SJCRH30 (cell line): ENCODE measurements at places on chromosomes 4 and X.

DNA sequence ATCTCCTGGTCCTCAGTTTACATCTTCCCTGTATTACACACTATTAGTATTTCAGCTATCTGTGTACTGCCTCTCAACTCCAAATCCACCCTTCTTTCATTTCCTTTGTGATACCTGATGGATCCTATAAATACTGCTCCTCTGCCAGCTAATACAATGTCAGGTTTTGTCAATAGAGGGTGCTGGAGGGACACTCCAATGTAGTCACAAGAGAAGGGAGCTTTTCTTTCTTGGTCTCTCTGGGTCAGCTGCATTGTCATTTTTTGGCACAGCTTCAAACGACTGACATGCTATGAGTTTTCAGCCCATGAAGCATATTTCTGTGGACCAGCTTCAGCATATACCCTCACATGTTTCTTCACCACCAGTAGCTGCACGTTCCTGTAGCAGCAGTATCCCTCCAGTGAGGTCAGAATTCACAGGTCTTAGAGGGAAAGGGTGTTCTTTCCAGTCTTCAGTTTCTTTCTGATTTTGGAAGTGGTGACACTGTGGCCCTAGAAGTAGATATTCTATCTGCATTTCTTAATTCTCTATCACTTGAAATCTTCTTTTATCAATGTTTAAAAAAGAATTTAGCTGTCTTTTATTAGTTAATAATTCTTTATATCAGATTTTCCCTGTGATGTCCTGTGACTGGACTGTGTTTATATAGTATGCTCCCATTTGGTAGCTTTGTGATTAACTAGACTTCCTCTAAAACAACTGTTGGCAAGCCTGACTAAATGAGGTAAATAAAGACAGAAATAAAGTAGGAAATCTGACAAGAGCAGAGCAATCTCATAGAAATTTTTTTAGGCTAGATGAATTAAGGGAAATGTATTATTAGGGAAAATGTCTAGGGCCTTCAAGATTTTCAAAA lies 60.6 kb downstream of the GABRA2 start:
- peak; percentile 66 for DNase-seq

DNA sequence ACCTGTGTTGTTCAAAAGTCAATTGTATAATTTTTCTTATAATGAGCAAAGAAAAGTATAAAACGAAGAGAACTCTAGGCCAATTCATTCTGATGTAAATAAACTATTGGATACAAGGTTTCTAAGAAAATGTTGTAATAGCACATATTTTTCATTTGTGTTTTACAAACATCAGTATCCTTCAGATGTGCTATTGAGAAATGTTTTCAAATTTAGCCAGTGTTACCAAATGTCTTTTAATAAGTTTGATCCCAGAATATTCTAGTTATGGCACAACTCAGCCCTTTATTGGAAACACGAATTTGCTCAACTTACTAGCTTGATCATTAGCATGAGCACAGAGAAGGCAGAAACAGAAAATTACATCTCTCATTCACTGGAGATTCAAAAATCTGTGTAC lies 319.3 kb downstream of the IL15 start:
- no peak for DNase-seq

DNA sequence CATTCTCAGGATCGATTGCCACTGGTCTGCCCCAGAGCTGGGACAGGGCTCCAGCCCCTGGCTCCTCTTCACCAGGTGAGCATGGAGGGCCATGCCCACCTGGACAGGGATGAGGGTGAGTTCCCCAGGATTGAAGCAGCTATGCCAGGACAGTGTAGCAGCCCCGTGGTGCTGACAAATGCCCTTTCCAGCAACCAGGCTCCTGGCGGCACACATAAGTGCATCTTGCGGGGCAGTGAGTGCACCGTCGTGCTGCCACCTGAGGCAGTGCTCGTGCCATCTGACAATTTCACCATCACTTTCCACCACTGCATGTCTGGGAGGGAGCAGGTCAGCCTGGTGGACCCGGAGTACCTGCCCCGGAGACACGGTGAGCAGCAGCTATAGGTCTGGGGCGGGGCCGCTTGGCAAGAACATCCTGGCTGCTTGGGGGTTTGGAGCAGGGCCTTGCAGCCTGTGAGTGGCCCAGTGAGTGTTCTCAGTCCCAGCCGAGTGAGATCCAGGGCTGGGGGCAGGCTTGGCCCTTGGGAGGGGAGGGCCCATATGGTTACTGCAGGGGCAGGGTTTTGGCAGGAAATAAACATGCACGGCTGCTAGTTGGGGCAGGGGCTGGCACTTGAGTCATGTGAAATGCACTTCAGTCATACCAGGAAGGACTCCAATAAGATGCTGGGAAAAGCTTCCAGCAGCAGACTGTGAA lies 6.1 kb downstream of the IL9R start:
- DNase-seq, result no peak

DNA sequence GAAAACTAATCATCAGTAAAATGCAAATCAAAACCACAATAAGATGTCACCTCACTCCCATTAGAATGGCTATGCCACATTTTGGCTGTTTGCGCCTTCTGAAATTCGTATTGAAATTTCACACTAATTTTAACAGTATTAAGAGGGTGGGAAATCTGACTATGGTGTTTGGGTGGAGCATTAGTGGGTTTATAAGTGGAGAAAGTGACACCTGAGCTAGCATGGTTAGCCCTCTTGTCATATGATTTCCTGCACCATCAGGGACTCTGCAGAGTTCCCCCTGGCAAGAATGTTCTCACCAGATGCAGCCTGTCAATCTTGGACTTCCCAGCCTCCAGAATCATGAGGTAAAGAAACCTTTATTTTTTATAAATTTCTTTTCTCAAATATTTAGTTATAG lies 31.6 kb upstream of the BRWD3 start:
- DNase-seq, result no peak

- DNase-seq, result no peak
Observed at GRCh38 chr4:7347981-7348380, 86.7 kb downstream of the PSAPL1 start.

DNA sequence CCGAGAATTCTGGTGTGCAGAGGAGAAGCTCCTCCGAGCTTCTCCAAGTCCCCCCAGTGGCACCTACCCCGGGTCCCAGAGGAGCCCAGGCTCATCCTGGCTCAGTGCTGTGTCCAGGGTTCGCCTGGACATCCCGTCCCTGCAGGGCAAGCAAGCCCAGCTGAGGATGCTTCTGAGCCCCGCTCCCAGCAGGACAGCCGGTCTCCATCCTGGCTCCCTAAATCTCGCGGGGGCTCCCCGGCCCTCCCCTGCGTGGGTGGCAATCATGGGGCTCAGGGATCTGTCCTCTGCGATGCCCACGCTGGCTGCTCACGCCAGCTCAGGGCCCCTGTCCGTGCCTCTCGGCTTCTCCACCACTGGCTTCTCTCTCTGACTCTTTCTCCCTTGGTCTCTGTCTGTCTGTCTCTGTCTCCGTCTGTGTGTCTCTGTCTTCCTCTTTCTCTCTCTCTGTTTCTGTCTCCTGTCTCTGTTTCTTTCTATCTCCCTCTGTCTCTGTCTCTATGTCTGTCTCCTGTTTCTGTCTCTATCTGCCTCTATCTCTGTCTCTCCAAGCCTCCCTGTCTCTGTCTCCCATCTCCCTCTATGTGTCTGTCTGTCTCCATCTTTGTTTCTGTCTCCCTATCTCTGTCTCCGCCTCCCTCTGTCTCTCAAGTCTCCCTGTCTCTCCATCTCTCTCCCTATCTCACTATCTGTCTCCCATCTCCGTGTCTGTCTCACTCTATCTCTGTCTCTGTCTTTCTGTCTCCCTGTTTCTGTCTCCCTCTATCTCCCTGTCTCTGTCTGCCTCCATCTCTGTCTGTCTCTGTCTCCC lies 27.8 kb upstream of the SLC25A6 start:
- no peak for DNase-seq

GRCh38 chr4:127788517-127788916 lies 6.4 kb downstream of the HSPA4L start:
- DNase-seq, result no peak

DNA sequence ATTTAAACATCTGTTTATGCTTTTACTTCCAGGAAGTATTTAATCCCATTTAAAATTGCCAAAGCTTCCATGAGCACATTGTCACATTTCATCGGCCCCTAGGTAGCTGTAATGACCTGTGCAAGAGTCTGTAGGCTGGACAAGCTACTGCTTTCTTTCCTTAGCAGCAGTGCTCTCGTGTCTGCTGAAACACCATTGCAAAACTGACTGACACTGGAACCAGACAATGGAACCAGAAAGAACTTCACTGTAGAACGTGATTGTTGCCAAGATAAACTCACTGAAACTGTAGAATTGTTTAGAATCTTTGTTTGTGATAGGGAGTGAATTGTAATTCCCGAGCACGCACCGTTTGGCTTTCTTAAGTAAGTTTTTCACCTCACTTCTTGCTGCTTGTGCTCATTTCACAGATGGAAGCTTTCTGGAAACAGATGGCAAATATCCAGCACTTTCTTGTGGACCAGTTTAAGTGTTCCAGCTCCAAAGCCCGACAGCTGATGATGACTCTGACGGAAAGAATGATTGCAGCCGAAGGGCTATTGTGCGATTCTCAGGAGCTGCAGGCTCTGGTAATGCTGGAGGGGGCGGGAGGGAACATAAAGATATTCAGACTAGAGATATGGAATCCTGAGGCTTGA lies 36.9 kb downstream of the EVC start:
- DNase-seq, result no peak

GRCh38 chr4:181647396-181648147 lies 595.6 kb upstream of the TENM3 start:
- DNase-seq, result no peak
